Purkinje cell (primary cell): ENCODE measurements at places on chromosomes 5 and 9. TPM values are rescaled to one million over a fixed set of nuclear protein-coding genes. Genes with fewer than 3 reads are reported as not detected.

BARHL1 gene
- polyA plus RNA-seq, result not detected in 2 replicates

IFNB1 gene
- not detected in 2 replicates for polyA plus RNA-seq

SLC6A18 gene
- polyA plus RNA-seq, result not detected in 2 replicates

S1PR3 gene
- polyA plus RNA-seq, result 0.19 and 0.39 TPM in 2 replicates

FBXO38 gene
- 19.9 and 21.2 TPM in 2 replicates for polyA plus RNA-seq

FGD3 gene
- polyA plus RNA-seq, result not detected in 2 replicates

CTSV gene
- 2.4 TPM in 1 of 2 replicates, not detected in the other for polyA plus RNA-seq

ZNF366 gene
- polyA plus RNA-seq, result not detected in 2 replicates

LCN9 gene
- polyA plus RNA-seq, result not detected in 2 replicates

WDR38 gene
- not detected in 2 replicates for polyA plus RNA-seq

HTR1A gene
- polyA plus RNA-seq, result not detected in 2 replicates

PCDH12 gene
- polyA plus RNA-seq, result 0.03 TPM in 1 of 2 replicates, not detected in the other

SOHLH1 gene
- 1.4 TPM in 1 of 2 replicates, not detected in the other for polyA plus RNA-seq

FBP1 gene
- 0.59 TPM in 1 of 2 replicates, not detected in the other for polyA plus RNA-seq

NMUR2 gene
- polyA plus RNA-seq, result 1.6 TPM in 1 of 2 replicates, not detected in the other
